ENCODE measurements at places on chromosomes 3 and 15. TPM values are rescaled to one million over a fixed set of nuclear protein-coding genes. Genes with fewer than 3 reads are reported as not detected.

DNA sequence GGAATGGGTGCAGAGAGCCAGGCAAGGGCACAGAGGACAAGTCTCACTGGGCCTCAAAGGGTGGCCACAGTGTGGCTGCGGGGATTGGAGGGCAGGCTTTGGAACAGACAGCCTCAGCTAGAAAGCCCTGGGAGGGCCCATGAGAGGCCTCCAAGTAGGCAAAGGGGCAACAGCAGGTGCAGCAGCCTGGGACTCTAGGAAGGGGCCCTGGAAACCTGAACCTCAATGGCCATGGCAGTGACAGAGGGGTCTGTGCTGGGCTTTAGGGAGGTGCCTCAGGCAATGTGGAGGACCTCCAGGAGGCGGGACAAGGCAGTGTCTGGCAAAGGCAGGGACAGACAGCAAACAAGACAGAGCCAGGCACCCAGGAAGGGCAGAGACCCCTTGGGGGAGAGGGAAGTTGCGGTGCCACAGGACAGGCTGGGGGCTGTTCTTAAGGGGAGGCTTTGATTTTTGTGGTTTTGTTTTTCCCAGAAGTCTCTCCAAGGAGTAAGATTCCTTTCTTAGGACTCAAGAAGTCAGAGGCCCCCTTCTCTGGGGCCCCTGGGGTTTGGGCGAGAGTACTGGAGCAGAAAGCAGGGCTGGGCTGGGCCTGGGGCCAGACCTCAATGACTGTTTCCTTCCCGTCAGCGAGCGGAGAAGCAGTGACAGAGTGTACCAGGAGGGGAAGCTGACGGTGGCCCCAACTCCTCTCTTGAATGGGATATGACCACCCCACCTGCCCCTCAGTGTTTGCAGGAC is 9.7 kb downstream of the STOML1 start:
- peak; percentile 58 for DNase-seq

- DNase-seq, result no peak
Observed at GRCh38 chr3:46931631-46932331, 44.8 kb downstream of the CCDC12 start.

GRCh38 chr3:62277450-62277849 is 95.9 kb downstream of the FEZF2 start:
- no peak for DNase-seq

GRCh38 chr3:144390786-144391185 is 419.2 kb downstream of the DIPK2A start:
- no peak for DNase-seq

DNA sequence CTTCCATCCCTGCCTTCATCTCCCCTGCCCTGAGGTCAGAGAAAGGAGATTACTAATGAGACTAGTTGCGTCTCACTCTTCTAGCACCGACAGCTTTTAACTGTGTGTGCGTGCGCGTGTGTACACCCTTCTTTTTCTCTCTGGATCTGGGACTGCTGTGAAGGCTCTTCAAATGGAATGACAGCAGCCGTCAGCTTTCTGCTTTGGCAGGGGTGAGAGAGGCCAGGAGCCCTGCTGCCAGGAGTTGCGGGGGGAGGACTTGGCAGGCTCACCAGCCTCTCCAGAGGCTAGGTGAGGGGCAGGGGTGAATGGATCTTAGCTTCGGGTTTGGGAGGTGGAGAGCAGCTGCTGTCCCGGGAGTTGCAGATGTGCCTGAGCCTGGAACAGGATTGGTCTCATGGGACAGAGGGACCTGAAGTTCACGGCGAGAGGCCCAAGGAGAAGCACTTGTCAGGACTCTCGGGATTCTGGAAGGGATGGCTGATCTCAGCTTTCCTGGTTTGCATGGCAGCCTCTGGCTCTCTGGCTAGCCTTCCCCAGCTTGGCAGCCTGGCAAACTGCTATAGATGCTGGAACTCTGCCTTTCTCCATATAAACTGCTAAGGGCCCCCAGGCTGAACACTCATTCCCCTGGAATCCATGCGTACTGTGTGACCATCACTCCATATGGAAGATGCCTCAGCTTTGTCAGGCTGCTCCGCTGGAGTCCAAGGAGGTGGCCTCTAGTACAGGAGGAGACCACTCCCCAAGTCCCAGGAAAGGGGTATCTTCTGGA is 16.6 kb downstream of the TEX264 start:
- no peak for DNase-seq

The DOCK3 gene
- total RNA-seq, result 0.43 TPM

DNA sequence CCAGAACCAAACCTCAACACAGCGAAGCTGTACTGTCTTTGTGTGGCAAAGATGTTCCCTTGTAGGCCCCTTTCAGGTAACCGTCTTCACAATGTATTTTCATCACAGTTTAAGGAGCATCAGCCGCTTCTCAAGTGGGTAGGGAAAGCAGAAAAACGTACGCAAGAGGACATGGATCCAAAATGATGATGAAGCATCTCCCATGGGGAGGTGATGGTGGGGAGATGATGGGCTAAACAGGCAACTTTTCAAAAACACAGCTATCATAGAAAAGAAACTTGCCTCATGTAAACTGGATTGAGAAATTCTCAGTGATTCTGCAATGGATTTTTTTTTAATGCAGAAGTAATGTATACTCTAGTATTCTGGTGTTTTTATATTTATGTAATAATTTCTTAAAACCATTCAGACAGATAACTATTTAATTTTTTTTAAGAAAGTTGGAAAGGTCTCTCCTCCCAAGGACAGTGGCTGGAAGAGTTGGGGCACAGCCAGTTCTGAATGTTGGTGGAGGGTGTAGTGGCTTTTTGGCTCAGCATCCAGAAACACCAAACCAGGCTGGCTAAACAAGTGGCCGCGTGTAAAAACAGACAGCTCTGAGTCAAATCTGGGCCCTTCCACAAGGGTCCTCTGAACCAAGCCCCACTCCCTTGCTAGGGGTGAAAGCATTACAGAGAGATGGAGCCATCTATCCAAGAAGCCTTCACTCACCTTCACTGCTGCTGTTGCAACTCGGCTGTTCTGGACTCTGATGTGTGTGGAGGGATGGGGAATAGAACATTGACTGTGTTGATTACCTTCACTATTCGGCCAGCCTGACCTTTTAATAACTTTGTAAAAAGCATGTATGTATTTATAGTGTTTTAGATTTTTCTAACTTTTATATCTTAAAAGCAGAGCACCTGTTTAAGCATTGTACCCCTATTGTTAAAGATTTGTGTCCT is 60.0 kb downstream of the AAGAB start:
- DNase-seq, result no peak

DNA sequence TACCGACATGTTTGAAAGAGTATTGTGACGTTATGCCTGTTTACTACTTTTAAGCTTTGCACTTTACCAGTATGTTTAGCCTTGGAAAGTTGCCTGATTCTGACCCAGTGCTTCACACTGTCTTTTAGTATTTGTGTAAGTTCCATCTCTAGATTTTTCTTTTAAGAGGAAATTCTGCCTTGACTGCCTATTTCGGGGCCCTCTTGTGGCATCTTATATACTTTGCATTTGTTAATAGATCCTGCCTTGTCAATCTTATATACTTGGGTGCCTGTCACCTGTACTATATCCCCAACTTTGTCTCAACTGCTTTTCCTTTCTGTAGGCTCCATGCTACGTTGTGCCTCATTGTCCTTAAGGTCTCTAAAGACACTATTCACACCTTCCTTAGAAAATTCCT is 244.6 kb downstream of the STXBP5L start:
- DNase-seq, result no peak

- DNase-seq, result no peak
Observed at GRCh38 chr3:9837701-9838582, 5.9 kb downstream of the RPUSD3 start.

GRCh38 chr3:56484122-56484521 is 15.9 kb upstream of the ERC2 start:
- DNase-seq, result no peak

- no peak for DNase-seq
Observed at GRCh38 chr3:126528419-126528799, 4.5 kb downstream of the CHST13 start.

The SORD gene
- 32.7 TPM for total RNA-seq

- no peak for DNase-seq
Observed at GRCh38 chr15:86077070-86077469, 2.6 kb upstream of the AGBL1 start.

The GOLGA8T gene
- not detected for total RNA-seq

- DNase-seq, result no peak
Observed at GRCh38 chr3:182979103-182979673, 1.1 kb downstream of the DCUN1D1 start.

All from epithelial cell of proximal tubule (primary cell).